ENCODE measurements at places on chromosomes 12 and 14.
A peak's percentile ranks its signal among the peaks of the same experiment; 100 is the strongest.

DNA sequence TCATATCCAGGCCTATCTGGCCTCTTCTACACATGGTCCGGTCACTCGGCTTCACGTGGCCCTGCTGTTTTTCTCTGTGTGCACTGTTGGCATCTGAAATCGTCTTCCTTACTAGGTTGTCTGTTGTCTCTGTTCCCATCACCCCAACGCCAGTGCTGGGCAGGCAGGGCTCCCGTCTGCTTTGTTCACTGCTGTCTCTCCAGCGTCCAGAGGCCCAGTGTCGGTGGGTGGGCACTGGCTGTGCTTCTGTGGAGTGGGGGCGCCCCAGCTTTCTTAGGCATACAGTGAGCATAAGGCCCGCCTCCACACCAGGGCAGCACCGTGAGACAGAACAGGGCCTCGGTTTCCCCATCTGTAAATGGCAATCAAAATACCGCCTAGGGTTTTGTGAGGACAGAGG is 153.1 kb downstream of the BCL11B start:
- DNase-seq, result no peak

DNA sequence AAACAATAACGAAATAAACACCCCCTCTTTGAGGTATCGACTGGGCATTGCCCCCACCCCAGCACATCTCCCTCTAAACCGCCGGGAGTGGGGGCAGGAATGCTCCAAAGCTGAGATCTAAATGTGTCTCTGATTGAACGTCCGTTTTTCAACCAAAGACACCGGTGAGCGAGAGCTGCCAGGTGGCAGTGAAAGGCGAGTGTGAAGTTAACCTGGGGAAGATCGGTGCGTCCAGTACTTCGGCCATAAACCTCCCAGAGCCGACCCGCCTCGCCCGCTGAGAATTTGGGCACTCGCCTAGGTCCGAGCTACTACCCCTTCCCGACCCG is 625 bp downstream of the ANGEL1 start:
- no peak for DNase-seq

DNA sequence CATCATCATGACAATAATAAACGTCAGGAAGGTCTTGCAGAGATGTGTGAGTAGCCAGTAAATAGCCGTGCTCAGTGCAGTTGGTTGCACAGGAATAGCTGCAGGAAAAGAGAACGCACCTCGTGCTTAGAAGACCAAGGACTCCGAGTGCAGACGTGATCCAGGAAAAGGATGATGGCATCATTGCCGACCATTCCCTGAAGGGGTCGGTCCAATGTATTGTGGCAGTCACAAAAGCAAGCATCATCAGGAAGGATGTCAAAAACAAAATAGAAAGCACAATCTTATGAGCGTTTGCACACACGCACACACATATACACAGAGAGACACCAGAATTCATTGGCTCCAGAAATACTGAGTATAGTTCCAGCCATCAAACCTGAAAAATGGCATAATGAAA is 12.8 kb downstream of the DUSP6 start:
- no peak for DNase-seq

DNA sequence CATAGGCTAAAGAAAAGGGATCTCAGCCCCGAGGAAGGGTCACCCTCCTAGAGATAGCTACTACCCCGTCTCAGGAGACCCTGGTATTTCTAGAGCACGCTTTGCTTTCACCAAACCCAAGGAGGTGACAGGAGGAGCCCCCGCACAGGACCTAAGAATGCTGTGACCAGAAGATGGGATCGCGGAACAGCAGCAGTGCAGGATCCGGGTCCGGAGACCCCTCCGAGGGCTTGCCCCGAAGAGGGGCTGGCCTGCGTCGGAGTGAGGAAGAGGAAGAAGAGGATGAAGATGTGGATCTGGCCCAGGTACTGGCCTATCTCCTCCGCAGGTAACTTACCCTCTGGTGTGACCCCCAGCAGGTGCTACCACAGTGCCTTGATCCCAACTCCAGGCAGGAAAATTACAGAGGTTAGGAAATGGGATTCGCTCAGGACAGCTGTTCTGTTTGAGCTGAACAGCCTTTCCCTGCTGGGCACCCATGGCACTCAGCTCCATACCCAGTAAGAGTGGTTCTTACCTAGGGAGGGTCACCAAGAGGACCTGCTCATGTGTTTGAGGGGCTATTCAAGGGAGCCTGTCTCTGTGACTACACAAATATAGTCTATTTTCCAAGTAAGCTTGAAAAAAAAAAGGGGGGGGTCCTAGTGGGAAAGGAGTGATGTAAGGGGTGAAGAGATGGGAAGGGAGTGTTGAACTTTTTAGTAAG is 826 bp upstream of the NRL start:
- DNase-seq, result no peak

DNA sequence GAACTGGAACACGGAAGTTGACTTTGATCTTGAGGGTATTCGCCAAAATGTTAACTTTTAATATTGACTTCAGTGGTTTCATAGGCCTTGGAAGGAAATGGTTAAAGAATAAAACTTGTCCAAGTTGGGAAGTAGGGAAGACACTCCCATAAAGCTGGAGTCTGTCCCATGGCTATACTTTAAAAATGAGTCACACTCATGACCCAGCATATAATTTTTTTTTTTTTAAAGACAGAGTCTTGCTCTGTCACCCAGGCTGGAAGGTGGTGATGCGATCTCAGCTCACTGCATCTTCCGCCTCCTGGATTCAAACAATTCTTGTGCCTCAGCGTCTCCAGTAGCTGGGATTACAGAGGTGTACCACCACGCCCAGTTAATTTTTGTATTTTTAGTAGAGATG is 19.6 kb downstream of the TMPRSS12 start:
- DNase-seq, result no peak

DNA sequence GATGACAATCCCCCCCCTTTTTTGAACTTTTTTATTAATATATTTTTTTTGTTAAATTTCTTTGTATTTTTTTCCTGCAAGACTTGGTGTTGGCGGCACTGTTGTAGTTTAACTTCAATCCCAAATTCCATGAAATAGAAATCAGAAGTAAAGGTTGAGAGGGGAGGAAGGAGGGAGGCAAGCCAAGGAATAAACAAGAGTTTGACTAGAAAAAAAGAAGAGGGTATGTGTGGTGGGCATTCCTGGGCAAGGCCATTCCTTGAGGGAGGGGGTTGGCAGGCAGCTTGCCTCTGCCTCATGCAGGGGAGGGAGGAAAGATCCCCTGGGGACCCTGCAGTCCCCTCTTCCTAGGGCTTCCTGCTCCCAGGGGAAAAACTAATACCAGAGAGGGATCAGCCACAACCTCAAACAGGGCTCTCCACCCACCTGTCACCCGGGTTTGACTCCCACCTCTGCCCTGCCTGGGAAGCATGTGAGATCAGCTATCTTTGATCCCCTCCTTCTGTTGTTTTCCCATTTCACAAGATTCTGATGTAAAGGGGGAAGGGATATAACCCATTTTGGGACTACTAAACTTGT is 519 bp upstream of the AP1G2 start:
- no peak for DNase-seq

GRCh38 chr14:68611599-68611998 is 181.3 kb downstream of the ZFP36L1 start:
- no peak for DNase-seq

GRCh38 chr12:122888232-122888752 is 7.6 kb downstream of the VPS37B start:
- DNase-seq, result peak; percentile 55

DNA sequence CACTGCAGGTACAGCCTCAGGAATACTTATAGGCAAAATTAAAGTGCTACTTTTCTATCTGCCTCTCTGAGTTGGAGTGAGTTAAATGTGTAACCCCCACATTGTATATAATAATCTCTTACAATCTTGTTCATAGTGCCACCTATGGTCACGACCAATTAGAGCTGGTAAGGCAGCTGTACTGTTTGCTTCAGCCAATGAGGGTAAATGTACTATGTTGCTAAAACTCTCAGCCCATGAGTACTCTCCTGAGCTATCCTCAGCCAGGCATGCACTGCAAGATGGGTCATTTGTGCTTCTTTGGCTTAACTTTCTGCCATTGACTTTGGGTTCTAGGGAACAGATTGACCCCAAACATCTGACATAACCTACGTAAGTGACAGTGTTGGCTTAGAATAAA is 15.0 kb upstream of the MDM2 start:
- no peak for DNase-seq

- DNase-seq, result no peak
Observed at GRCh38 chr14:90518069-90518940, 121.5 kb downstream of the CALM1 start.

GRCh38 chr14:57290751-57291150 is 22.0 kb downstream of the AP5M1 start:
- no peak for DNase-seq

DNA sequence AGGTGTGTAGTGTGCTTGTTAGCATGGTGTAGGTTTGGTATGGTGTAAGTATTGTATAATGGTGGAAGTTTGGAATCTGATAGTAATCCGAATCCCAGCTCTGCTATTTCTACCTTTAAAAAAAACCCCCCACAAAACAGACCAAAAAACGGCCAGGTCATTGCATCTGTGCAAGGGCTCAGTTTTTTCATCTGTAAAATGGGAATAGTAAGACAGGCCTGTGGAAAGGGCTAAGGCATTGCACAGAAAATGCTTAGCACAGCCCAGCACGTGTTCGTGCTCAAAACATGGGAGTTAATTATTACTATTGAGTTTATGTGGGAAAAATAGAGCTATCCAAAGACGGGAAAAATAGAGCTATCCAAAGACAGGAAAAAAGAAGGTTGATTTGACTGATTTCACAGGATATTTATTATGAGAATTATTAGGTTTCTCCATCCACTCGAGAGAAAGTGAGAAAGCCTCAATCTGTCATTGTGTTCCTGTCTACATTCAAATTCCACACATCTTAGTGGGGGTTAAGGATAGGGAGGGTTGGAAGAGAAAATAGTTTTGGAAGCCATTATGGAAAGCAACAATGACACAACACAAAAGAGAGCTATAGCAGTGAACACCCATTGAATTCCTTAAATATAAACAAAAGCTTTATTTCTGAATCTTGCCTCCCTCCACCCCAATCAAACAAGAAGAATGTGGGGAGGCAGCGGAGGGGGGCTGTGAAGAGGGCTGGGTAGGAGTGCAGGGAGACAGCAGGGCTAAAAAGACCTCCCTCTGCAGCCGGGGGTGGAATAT is 126.8 kb upstream of the MAX start:
- no peak for DNase-seq

DNA sequence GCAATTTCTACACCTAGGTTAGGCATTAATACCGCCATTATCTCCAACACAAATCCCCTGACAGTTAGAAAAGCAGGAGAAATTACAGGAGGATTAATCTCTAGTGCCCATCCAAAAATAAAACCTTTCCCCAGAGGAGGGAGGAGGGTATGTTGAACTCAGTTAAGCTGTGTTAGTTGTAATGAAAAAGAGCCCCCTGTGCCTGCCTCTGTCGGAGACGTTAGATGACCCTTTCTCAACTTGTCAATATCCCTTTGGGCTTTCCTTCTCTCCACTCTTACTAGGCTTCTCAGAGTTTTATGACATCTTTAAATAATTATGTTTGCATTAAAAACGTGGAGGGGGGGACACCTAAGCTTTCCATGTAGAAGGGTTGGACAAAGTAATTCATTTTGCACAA is 278.2 kb downstream of the PDZRN4 start:
- DNase-seq, result no peak

- DNase-seq, result no peak
Observed at GRCh38 chr14:68109132-68109900, 289.7 kb downstream of the RAD51B start.

DNA sequence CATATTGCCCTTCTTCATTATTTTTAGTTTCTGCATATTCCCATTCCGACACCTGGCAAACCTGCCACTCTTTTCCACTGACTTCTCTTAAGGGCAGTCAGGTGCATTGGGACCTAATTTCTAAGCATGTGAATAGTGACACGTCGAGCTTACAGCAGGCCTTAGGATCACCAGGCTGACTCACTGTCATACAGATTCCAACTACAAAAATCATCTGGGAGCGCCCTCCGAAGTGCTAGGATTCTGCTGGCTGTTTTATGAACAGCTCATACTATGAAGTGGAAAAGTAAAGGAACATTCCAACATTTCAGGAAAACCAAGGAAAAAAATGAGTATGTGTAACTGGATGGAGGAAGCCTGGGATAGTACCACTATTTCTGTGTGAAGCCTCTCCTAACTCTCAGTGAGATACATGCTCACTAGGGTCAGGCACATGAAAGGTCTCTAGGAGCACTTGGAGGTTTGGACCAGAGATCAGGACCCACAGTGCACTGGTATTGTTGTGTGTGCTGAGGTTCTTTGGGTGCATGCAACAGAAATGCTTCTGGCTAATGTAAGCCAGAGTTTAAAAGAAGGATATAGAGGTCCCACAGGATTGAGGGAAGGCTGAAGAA is 257.4 kb downstream of the ZFP36L1 start:
- DNase-seq, result no peak

DNA sequence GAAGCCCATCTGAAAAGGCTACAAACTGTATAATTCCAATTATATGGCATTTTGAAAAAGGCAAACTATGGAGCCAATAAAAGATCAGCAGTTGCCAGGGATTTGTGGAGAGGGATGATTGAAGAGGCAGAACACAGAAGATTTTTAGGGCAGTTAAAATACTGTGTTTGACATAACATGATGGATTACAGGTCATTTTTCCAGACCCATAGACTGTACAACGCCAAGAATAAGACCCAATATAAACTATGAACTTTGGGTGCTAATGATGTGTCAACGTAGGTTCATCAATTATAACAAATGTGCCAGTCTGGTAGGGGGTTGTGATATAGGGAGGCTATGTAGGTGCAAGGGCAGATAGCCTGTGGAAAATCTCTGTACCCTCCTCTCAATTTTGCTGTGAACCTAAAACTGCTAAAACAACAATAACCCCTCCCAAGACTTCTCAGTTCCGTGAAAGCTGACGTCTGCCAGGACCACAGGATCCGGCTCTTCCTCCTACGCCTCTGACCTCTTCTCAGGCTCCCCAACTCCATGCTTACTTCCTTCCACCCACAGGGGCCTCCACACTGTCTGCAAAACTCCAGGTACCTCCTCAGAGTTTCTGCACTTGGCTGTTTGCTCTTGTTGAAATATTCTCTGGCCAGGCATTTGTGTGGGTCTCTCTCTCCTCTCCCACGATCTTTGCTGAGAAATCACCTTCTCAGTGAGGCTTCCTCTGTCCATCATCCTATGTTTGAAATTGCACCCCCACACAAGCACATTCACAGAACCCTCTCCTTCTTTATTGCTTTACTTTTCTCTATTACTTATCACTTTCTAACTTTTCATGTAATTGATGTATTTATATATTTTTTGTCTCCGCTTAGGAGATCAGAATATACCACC is 131.4 kb downstream of the BBS10 start:
- DNase-seq, result no peak

DNA sequence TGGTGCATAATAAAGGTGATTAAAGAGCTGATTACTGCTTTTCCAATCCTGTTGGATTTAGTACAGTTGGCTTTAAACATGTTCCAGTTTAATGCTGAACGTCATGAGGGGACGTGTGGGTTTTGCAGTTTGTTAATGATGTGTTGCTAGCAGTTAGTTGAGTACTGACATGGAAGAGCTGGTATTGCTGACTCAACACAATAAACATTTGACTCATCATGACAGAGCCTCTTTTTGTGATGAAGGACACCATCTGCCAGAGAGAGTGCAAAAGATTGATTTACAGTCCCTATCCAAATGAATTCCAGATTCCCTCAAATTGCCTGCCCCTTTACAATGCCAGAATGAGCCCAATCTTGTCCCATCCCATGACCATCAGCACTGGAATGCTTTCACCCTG is 346.2 kb upstream of the PRICKLE1 start:
- no peak for DNase-seq

Measured in astrocyte of the cerebellum (primary cell).